NCI-H1048 (cell line): ENCODE measurements at places on chromosomes 3 and 15.

DNA sequence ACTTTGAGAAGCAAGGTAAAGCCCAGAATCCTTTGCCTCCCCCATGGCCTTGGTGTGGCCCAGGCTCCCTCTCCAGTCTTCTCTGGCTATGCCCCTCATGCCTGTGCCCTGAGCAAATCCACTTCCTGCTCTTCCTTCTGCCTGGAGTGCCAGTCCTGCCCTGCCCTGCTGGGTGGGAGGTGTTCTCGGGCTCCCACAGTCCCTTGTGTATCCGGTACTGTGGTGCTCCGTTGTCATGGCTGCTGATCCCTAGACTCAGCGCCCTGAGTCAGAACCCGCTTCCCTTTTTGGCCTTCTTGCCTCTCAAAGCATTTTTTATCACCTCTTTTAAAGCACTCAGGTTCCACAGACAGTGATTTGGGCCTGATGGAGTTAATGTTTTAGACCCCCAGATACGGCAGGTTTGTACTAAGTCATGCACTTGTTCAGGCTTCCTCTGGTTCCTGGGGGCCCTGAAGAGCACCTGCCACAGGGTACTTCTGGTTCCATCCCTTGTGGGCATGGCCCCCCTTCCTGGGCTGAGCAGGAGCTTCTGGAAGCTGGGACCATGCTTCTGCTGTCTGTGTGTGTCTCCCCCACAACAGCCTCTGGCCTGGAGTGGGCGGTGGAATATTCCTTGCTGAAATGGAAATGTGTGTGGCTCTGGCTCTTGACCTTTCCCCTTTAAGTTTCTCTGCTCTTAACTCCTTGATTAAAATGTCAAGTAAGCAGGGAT is 29.6 kb upstream of the ADAMTS7 start:
- DNase-seq = no peak

DNA sequence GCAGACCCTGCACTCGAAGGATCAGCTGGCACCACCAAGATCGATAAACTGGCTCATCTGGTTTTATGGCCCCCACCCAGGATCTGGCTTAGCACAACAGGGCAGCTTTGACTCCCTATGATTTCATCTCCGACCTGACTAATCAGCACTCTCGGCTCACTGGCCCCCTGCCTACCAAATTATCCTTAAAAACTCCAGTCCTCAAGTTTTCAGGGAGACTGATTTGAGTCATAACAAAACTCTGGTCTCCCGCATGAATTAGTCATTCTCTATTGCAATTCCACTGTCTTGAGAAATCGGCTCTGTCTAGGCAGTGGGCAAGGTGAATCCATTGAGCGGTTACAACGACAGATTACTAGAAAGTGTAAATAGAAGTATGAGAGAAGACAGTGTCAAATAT is 521.9 kb upstream of the RGMA start:
- no peak for DNase-seq

- DNase-seq = no peak
These were observed 437.2 kb downstream of the EPHB1 start for GRCh38 chr3:135232226-135232625.

DNA sequence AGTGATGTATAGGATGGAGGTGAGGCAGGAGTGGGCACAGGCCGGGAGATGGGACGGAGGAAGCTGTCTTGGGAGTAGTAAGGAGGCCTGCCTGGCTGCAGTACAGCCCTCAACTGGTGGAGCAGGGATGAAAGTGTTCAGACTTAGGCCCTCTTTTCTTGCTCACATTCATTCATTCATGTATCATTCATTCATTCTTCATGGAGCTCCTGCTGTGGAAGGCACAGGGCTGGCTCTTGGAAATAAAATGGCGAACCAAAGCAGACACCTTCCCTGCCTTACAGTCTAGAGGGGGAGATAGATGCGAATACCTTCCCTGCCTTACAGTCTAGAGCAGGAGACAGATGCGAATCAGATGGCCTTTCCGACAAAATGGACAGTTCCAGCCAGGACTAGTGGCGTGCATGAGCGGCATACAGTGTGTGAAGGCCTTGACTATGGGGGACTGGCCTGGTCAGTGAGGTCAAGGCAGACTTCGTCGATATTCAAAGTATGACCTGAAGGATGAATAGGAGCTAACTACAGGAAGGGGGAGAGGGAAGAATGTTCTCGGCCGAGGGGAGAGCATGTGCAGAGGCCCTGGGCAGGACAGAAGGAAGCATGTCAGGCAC is 143.2 kb upstream of the TLE3 start:
- no peak for DNase-seq

- DNase-seq = no peak
These were observed 41.4 kb downstream of the SSUH2 start for GRCh38 chr3:8603115-8603710.

- DNase-seq = no peak
These were observed 343.2 kb upstream of the ADAMTS9 start for GRCh38 chr3:65030847-65031463.

GRCh38 chr15:68232449-68232848 is 2.9 kb upstream of the CLN6 start:
- DNase-seq = no peak

DNA sequence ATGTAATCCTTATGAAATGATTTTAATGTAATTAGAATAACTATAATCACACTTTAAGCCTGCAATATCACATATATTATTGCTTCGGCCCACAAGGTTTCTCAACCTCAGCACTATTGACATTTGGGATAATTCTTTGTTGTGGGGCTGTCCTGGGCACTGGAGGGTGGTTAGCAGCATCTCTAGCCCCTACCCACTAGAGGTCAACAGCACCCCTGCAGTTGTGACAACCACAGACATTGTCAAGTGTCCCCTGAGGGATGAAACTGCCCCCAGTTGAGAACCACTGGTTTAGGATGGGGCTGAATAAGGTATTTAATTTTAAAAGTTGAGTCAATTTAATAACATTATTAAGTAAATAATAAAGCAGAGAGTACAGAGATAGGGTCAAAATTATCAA is 6.4 kb upstream of the ABHD2 start:
- DNase-seq = no peak
